Epithelial cell of prostate (primary cell): ENCODE measurements at places on chromosomes 6 and 20.

- DNase-seq = no peak
Observed at GRCh38 chr6:29948277-29948676, 5.9 kb downstream of the HLA-A start.

GRCh38 chr20:16283978-16284377 lies 289.3 kb downstream of the KIF16B start:
- DNase-seq = no peak

- peak; percentile 92 for DNase-seq
Observed at GRCh38 chr20:53738039-53738944, 144.7 kb upstream of the ZNF217 start.

DNA sequence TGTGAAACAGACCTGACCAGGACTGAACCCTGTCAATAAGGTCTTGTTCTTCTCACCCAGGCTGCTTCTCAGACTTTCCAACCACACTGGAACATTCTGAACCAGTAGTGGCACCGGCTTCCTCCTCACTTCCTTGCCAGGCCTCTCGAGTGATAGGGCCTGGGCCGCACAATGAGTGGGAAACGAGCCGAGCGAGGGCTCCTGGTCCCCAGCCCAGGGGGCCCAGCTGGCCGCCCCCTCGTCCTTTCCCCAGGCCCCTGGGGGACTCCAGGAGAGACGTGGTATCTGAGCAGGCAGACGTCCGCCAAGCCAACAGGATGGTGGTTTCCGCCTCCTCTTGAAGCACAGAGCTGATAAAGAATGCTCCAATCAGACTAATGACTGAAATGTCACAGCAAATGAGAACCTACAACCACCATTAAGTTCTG lies 117.9 kb downstream of the GMDS start:
- no peak for DNase-seq

DNA sequence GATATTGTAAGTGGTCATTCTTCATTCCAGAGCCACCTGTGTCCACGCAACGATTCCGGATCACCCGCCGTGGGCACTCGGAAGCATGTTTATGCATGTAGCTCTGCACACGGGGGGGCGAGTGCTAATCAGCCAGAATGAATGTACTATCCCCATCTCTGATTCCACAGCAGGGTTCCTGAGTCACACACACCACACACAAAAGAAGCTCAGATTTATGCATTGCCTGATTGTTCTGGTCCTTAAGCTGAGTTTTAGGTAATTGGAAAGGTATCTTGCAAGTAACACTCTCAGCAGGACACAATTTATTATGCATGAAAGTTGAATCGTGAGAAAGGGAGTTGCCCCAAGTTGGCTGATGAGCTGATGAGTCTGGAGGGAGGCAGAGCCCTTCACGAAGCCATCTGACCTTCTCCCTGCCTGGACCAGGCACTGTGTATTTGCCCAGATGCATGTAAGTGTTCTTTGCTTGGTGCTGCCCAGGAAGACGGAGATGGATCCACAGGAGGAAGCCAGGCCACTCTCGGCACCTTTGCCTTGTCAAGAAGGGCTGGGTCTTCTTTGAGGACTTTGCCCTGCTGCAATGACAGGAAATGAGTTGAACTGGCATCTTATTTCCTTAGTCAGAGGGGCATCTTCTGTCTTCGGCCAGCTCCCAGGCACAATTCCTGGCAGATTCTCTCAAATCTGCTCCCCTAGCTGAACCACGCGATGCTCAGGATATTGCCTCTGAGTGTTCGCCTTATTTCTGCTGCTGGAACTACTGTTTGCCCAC lies 141.1 kb downstream of the SYNDIG1 start:
- DNase-seq = peak; percentile 56

GRCh38 chr6:109009962-109010704 lies 84.5 kb downstream of the SESN1 start:
- no peak for DNase-seq

DNA sequence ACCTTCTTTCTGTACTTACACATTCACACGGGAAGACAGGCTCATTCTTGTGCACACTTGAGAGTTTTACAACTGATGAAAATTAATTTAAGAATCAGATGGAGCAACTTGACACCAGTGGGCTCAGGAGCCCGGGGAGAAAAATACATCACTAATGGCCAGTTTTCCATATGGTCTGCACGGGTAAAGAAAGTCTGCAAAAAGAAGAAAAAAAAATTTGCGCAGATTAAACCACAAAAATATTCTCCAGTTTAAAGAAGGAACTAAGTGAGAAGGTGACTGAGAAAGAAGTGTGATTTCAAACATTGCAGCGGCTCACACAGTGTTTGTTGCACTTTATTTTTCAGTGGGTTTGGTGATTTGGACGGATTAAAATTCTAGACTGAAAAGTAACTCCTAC lies at the start of gene TULP4:
Gene TULP4 (plus strand): TSS at position 301 of the 400 bp plus-strand sequence. CDS start 1,552 bp downstream, outside the sequence.
- no peak for DNase-seq

- DNase-seq = no peak
Observed at GRCh38 chr6:32208996-32209395, 14.9 kb downstream of the NOTCH4 start.

DNA sequence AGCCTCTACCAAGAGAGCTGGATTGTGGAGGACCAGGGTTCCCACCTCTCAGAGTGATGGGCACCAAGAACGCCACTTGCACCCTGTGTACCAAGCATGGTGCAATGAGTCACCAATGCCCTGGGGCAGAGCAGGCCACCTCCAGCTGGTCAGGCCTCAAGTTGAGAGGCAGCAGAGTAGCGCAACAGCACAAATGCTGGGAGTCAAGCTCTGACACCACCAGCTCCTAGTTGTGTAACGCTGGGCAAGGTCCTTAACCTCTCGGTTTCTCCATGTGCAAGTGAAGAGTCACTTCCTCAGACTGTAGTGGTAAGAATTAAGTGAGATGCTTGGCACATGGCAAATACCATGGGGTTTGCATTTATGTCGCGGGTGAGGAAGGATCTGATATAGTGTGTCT lies 25.6 kb downstream of the GFOD1 start:
- DNase-seq = no peak

GRCh38 chr6:65071480-65071879 lies 635.5 kb downstream of the EYS start:
- DNase-seq = no peak

DNA sequence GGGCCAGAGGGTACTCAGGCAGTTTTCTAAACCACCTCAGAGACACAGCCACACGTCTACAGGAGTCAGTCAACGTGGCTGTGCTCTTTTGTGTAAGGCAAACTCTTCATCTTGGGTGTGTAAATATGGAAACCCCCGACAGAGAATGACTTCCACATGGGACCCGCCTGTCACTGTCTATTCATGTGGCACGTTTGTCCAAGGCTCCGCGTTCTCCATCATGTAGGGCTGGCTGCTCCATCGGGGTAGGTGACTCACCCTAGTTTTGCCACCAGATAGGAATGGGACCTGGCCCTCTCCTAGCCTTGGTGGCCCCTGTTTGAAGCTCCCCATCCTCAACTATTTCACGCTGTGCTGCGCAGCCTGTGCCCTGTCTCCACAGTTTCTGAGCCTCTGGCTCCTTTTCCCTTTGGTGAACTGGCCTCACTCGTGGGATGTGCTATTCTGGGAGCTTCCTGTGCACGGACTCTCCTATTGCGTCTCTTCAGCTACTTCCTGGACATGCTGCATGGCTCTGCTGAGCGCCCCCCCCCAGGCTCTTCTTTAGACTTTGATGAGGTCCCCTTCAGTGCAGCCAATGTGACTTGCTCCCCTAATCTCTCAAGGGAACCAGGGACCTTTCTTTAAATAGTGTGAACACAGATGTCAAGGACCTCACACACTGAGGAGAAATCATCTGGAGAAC lies 143.2 kb upstream of the PDE10A start:
- DNase-seq = no peak

- DNase-seq = no peak
Observed at GRCh38 chr6:29705389-29706231, 17.6 kb upstream of the HLA-F start.

GRCh38 chr6:111549746-111550145 lies 55.9 kb downstream of the TRAF3IP2 start:
- DNase-seq = no peak

DNA sequence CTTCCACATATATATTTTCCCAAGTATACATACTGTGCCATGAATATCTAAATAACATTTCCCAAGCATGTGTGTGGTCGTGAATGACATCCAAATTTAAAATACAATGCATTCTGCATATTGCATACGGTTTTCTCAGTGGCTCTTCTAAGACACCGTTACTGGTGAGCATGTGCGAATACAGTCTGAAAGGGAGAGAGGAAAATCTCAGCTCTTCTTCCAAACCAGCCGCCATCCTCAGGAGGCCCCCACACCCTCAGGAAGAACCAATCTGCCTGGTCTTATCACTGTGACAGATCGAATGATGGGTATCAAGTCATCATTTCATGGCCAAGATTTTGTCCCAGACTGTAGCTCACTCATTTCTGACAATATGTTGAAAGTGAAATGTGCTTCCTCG lies 50.7 kb downstream of the ADAT2 start:
- DNase-seq = no peak

- no peak for DNase-seq
Observed at GRCh38 chr6:115468272-115469005, 592.3 kb downstream of the FRK start.

DNA sequence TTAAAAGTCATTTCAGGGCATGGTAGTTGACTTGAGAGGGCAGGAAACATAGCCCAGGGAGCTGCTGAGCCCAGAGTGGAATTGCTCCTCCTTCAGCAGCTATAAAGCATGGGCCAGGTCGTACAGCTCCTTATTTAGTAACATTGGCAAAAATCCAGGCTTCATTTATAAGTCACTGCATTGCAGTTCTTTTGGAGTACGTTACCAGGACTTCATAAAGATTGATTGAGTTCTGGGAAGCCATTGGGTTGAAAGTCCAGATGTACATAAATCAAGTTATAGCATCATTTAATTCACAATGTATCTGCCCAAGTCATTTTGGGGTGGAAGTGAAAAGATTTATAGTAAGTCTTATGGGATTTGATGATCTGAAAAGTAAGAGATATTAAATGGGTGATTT lies 53.0 kb upstream of the ANKEF1 start:
- DNase-seq = no peak

GRCh38 chr6:97876711-97877110 lies 593.7 kb upstream of the MMS22L start:
- no peak for DNase-seq

DNA sequence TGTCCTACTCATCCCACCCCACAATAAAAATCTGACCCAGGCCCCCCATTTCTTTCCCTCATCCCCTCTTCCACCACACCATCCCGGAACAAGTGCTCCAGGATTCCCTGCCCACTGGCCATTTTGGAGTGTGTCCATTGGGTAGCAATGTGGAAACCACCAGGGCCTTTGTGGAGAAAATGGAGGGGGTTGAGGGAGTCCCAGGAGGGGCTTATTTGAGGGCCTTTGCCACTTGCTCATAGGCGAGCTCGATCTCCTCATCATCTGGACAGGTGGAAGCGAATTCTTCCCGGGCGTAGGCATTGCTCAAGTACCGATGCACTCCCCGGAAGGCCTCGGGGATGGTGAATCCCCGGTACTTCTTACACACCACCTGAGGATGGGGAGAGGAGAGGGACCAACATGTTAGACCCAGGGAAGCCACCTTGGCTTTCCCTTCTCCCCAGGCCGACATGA lies 1.6 kb upstream of the DDAH2 start:
- no peak for DNase-seq

DNA sequence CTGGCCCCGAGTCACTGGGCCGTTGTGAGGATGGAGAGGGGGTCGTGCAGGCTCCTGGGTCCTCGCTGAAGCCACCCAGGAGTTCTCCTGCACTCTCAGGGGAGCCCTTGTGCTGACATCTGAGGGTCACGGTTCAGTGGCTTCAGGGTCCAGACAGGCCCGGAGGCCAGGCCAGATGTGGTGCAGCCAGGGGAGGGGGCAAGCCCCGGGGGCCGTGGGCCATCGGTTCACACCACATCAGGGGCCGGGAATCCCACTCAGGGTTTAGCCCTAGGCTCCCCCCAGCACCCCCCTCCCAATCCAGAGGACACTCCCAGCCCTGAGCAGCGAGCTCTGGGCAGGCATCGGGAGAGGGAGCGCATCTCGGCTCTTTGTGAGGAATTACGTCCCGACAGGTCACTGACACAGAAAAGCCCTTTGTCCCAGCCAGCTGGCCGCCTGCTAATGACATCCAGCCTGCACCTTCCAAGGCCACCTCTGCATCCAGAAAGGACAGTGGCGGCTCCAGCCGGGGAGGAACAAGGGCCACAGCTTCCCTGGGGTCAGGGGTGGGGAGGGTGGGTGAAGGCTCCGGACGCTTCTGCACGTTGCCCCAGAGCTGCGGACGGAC lies 6.4 kb upstream of the CHRNA4 start:
- no peak for DNase-seq

GRCh38 chr6:37171201-37171969 lies 1.4 kb downstream of the PIM1 start:
- no peak for DNase-seq

GRCh38 chr20:57244627-57245214 lies 21.7 kb downstream of the BMP7 start:
- no peak for DNase-seq

- DNase-seq = no peak
Observed at GRCh38 chr20:48794360-48794759, 33.4 kb downstream of the PREX1 start.

DNA sequence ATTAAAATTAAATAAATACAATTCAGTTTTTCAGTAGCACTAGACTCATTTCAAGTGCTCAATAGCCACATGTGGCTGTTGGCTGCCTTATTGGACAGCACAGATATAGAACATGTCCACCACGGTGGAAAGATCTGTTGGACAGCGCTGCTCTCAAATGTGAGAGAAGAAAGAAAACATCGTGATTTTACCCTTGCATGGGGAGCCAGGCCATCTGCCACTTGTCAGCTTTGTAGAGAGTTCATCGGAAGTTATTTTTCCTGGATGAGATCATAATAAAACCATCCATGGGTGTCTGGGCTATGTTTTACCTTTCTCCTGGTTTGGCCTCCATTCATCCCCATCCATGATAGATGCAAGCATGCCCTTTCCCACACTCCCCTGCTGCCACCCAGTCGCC lies 5.8 kb upstream of the KIF3B start:
- DNase-seq = no peak

- no peak for DNase-seq
Observed at GRCh38 chr6:41937861-41938574, 3.6 kb downstream of the CCND3 start.

DNA sequence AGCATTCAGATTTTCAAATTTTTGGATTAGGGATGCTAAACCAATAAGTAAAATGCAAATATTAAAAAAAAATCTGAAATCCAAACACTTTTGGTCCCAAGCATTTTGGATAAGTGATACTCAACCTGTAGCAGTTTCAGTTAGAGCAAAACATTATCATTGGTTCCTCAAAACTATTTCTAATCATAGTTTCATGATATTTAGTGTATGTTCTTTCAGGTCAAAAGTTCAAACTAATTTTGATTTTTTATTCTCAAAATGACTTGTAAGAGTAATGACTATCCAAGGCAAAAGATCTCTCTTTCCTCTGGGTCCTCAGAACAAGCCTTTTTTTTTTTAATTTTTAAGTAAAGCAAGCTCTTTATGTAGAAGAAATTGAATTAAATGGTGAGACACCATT lies 64.0 kb upstream of the TFB1M start:
- no peak for DNase-seq
